ENCODE measurements at places on chromosomes 2 and 18.

GRCh38 chr2:29657674-29658073 is 263.7 kb downstream of the ALK start:
- no peak for DNase-seq

GRCh38 chr2:230944123-230944653 is 19.1 kb upstream of the GPR55 start:
- DNase-seq, result no peak

GRCh38 chr2:171814883-171815282 is 79.2 kb downstream of the SLC25A12 start:
- DNase-seq, result no peak

DNA sequence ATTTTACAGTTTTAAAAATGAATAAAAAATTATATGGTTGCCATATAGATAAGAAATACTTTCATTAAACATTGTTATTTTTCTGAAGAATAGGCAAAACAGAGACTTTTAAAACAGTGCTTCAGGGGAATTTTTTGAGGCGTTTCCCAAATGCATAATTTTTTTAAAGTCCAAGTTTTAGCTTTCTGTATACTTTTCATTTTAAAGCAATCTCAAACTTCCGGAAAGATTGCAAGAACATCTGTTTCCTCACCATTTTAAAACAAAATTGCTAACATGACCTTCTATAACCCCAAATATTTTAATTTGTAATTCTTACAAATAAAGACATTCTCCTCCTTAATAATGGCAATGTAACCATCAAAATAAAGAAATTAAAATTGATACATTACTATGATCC is 15.1 kb upstream of the MBD2 start:
- DNase-seq, result no peak

DNA sequence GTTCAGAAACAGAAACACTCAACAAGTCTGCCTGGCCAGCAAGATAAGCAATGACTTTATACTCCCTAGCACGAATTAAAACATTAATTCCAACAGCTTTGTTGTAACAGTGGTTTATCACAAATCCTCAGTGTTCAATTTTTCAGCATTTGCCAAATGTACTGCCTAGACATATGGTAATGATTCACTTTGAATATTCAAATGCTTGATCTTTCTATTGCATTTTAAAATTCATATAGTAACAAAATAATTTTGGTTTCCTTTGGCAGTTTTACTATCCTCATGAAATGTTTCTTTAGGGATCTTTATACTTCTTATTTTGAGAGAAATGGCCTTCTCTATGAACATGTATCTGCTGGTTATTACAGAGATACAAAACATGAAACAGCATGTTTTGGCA is 851.8 kb upstream of the NXPH2 start:
- DNase-seq, result no peak

- no peak for DNase-seq
These were observed 154.6 kb upstream of the ZSWIM2 start for GRCh38 chr2:187003611-187004010.

- DNase-seq, result no peak
These were observed 10.4 kb upstream of the TMX3 start for GRCh38 chr18:68725346-68725745.

GRCh38 chr18:64099244-64099643 is 49.6 kb downstream of the LINC00305 start:
- DNase-seq, result no peak

DNA sequence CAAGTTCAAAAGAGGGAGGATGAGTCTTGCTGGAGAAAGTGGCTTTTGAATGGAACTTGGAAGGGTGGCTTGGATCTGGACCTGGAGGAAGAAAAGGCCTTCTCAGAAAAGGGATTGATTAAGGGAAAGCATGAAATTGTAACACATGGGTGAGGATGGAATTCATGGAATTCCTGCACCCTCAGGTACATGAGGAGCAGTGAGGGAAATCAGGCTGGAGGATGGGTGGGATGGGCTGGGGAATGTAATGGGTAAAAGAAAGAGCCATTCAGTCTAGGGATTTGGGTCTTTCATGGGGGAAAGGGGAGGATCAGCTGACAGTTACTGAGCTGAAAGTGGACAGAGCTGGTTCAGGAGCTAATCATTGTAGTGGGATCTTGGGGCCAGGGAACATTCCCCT is 51.2 kb upstream of the HAAO start:
- no peak for DNase-seq

GRCh38 chr2:181070119-181070835 is 89.9 kb downstream of the UBE2E3 start:
- DNase-seq, result no peak

DNA sequence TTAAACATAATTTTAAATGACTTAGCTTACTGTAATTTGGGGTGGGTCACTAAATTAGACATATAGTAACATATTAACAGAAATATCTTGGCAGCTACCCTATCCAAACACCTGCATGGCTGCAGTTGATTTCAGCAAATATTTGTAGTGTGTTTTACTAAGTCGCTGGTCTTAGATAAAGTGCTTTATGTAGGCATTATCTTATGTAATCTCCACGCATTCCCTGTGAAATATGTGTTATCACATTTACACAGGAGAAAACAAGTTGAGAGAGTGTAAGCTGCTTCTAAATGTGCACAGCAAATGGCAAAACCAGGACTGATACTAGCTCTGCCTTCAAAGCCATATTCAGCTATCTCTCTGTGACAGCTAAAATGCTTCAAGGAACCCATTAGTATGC is 72.0 kb downstream of the NYAP2 start:
- no peak for DNase-seq

GRCh38 chr2:218833023-218833609 is 1.5 kb upstream of the PRKAG3 start:
- DNase-seq, result no peak

GRCh38 chr18:44725300-44726058 is 44.8 kb downstream of the SETBP1 start:
- DNase-seq, result peak; percentile 59

- DNase-seq, result no peak
These were observed 289.5 kb downstream of the CDCA7 start for GRCh38 chr2:173644146-173644545.

DNA sequence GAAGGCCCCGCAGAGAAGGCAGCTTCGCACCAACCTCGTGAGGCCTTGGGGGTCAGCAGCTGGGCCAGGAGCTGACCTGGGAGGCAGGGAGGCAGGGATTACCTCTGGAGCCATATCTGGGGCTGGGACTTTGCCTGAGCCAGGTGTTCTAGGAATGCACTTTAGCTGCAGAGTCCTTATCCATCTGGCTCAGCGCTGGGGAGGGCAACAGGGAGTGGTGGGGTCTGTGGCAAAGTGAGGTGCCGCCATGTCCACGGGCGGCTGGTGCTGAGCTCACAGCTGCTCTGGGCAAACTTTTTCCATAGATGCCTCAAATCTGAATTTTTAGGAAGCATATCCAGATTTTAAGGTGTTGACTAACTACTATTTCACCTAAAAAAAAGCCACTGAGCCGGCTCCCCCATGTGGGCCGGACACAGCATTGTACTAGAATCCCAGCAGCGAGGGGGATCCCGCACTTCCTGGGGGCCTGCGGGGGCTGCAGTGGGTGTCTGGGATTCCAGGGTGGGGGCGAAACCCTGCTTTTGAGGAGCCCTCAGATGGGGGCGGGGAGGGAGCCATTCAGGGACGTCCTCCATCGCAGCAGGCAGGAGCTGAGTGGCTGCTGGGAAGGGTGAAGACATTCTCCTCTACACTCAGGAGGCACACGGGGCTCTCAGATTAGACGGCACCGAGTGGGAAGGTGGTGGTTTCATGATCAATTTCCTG is 34.6 kb downstream of the RTP5 start:
- DNase-seq, result no peak

GRCh38 chr18:26386441-26386840 is 160.2 kb downstream of the TAF4B start:
- DNase-seq, result no peak

- DNase-seq, result no peak
These were observed 62.1 kb downstream of the SMAD4 start for GRCh38 chr18:51092117-51092516.

GRCh38 chr2:215966951-215967350 is 46.4 kb downstream of the MREG start:
- DNase-seq, result no peak

DNA sequence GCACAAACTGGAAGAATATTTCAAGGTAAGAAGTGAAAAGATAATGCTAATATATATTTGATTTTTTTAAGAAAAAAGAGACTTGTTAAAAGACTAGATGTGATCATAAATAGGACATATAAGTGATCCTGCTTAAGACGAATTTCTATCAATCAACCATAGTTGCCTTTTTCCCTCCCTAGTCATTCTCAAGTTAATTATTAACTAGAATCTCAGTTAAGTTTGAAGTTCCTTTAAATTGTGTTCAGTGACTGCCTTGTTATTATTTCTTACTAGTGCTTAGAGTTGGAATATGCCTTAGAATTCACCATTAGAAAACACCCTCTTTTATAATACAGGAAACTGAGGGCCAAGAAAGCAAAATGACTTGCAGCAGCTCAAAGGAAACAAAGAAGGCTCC is 141.5 kb upstream of the SP5 start:
- DNase-seq, result no peak

- no peak for DNase-seq
These were observed 144.2 kb downstream of the RTP5 start for GRCh38 chr2:242013771-242014170.

GRCh38 chr2:60628026-60628425 is 74.6 kb upstream of the BCL11A start:
- no peak for DNase-seq

DNA sequence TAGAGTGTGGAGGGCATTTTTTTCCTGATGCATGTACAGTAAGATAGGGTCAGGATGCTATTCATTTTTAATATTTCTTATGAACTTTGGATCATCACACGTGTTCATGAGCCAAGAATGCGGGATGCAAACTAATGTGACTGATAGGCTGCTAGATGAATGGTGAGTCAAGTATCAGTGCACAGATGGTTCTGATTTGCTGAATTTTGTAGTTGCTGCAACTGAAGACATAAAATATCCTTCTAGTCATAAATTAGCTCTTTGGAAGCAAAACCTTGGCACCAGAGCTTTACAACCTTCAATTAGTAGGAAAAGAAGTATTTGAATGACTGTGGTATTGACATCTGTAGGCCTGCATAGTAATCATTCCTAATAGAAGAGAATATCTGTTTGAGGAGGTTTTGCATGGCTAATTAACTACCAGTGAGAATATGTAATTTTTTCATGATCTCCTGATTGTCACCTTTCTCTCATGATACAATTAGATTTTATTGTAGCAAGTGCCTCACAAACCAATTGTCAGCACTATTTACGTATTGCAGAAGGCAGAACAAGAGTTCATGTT is 94.0 kb downstream of the VRK2 start:
- DNase-seq, result no peak

DNA sequence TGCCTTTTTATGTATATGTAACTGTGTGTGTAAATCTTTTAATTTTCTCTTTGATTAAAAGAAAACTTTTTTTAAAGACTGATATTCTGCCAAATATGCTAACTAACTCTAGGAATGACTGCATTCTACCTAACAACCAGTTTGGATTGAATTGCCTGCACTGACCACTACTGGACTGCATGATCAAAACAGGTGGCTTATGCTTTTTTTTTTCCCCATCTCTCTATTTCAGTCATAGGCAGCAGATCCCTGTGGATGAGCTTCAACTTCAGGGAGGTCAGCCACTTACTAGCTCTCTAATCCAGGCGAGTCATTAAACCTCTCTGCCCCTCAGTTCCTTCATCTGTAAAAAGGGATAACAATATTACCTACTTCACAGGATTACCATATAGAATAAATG is 138.6 kb upstream of the SERTAD2 start:
- no peak for DNase-seq

DNA sequence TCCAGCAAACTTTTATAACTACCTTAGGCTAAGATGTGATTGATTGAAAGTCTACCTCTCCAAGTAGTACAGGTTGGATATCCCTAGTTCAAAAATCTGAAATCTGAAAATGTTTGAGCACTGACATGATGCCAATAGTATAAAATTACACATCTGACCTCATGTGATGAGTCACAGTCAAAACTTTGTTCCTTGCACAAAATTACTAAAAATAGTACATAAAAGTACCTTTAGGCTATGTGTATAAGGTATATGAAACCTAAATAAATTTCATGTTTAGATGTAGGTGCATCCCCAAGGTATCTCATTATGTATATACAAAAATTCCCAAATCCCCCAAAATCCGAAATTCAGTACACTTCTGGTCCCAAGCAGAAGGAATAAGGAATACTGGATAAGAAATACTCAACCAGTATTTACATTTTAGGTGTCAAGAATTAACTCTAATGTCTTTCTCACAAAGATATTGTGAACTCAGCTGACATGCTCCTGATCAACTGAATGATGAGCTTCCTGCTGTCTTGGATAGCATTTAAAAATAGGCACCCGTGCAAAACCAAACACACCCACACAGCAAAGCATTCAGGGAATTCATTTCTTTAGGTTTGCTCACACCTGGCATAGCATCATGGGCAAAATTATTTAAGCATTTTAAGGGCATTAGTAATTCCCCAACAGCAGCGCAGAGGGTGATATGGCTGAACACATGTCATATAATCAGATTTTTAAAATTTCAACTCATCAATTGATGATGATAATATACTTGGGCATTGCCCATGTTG is 497.4 kb upstream of the MEIS1 start:
- no peak for DNase-seq

GRCh38 chr2:230814616-230815015 is 50.1 kb upstream of the ITM2C start:
- no peak for DNase-seq

- DNase-seq, result no peak
These were observed 920.9 kb downstream of the NRXN1 start for GRCh38 chr2:50111067-50111466.

DNA sequence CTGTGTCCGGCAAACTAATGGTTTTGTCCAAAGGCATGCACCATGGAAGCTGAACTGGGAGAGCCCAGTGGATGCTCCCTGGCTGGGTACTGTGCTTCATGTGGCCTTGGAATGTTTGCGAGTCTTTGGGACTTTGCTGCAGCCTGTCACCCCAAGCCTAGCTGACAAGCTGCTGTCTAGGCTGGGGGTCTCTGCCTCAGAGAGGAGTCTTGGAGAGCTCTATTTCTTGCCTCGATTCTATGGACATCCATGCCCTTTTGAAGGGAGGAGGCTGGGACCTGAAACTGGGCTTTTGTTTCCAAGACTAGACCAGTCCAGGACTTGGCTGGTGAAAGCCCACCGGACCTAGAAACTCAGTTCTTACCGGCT is 1.7 kb downstream of the MARS2 start:
- DNase-seq, result no peak

DNA sequence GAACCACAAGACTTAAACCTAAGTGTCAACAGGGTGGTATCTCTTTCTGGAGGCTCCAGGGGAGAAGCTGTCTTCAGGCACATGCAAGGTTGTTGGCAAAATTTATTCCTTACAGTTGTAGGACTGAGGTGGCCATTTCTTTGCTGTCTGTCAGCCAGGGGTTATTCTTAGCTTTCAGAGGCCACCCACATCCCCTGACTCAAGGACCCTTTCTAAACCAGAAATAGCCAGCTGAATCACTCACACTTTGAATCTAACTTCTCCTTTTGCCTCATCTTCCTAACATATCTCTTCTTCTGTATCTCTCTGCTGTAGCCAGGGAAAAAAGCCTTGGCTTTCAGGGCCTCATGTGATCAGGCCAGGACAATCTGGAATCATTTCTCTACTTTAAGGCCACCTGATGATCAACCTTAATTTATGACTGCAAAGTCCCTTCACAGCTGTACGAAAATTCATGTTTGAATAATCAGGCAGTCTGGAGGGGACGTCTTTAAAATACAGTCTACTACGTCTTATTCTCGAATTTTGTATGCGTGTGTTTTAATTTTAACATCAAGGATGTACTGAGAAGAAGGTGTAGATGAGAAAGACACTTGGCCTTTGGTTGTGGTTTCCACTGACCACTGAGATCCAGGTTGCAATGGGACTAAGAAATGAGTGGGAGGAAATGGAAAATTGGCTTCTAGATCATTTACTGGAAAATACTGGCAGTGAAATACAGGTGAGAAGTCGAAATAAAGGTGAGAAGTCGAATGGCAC is 90.4 kb downstream of the DOCK10 start:
- DNase-seq, result no peak
